CD8-positive, alpha-beta T cell (primary cell): ENCODE measurements at places on chromosomes 5 and 9.
A peak's percentile ranks its signal among the peaks of the same experiment; 100 is the strongest.

GRCh38 chr9:36499174-36499890 is 73.4 kb upstream of the MELK start:
- no peak for DNase-seq

GRCh38 chr9:76911971-76912370 is 6.1 kb upstream of the PRUNE2 start:
- DNase-seq, result no peak

DNA sequence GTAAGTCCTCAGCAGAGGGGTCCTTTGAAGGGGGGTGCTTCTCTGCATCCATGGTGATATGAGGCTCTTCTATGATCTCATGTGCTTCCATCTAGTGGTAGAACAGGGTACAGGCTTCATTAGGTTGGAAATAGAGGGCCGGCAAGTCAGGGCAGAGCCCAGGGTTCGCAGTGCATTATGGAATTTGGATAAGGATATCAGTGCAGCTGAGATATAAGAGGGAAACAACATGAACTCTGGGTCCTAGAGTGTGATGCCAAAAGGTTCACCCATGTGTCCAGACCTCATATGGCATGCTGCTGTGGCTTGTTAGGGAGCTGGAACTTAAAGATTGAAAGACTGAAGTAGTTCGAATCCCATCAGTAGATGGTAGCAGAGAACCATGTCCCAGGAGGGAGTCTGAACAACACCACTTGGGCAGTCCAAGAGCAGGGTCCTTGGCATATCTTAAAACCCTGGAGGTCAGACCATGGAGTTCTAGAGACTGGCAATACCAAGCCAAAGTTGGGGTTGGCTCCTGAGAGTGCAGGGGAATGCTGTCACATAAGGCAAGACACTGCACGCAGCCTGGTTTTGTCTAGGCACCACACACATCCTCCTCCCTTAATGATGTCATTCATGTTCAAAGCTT is 2.3 kb downstream of the FAM221B start:
- peak; percentile 68 for DNase-seq

DNA sequence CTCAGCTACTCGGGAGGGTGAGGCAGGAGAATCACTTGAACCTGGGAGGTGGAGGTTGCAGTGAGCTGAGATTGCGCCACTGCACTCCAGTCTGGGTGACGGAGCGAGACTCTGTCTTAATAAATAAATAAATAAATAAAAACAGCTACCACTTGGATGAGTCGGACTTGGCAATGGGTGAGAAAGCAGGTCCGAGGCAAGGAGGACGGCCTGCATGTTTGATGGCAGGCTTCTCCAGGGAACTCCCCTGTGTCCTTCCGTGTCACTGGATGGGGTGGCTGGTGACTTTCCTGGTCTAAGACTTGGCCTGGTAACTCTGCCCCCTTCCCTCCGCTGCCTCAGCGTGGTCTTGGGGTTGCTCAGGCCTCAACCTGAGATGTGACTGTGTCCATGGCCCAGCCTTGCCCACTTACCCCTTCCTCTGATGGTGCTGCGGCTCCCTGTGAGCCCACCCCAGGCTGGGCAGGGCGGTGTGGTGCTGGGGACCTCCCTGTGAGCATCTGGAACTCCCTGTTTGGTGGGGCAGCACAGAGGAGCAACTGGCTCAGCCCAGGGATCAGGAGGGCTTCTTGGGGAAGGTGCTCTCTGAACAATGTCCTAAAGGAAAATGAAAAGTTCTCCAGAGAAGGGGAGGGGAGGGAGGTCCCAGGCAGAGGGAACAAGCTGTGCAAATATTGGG is 62.5 kb upstream of the PSD2 start:
- DNase-seq, result no peak

DNA sequence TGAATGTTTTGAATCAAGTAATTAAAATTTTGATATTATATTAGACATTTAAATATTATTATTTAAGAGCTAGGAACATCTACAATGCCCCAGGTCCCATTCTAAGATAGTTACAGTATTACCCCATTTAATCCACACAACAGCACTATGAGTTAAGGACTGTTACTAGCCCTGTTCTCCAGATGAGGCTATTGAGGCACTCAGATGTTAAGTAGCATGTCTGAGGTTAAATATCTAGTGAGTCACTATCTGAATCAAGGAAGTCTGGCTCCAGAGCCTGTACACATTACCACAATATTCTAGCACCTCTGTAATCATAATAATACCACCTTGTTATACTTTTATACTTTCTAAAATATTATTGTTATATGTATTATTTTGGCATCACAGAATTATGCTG is 304.6 kb downstream of the PDE4D start:
- DNase-seq, result no peak

GRCh38 chr9:27581826-27582225 is 8.5 kb upstream of the C9orf72 start:
- no peak for DNase-seq

DNA sequence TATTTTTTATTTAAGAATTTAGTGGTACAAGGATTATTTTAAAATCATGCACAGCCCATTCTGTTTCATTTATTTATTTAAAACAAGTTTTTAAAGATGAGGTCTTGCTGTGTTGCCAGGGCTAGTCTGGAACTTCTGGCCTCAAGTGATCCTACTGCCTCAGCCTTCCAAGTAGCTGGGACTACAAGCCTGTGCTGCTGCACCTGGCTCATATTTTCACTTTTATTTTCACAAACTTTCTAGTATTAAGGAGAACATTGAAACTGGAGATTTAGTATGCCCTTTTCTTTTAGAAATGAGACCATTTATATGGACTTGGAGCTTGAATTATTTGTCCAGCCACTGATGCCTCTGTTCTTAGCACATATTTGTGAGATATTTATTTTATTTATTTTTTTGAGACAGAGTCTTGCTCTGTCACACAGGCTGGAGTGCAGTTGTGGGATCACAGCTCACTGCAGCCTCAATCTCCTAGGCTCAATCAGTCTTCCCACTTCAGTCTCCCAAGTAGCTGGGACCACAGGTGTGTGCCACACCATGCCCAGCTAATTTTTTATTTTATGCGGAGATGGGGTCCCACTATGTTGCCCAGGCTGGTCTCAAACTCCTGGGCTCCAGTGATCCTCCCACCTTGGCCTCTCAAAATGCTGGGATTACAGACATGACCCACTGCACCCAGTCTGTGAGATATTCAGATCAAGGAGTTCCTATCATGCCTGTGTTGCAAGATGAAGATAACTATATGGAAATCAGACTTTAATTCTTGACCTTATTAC is 7.4 kb downstream of the DMXL1 start:
- DNase-seq, result no peak

DNA sequence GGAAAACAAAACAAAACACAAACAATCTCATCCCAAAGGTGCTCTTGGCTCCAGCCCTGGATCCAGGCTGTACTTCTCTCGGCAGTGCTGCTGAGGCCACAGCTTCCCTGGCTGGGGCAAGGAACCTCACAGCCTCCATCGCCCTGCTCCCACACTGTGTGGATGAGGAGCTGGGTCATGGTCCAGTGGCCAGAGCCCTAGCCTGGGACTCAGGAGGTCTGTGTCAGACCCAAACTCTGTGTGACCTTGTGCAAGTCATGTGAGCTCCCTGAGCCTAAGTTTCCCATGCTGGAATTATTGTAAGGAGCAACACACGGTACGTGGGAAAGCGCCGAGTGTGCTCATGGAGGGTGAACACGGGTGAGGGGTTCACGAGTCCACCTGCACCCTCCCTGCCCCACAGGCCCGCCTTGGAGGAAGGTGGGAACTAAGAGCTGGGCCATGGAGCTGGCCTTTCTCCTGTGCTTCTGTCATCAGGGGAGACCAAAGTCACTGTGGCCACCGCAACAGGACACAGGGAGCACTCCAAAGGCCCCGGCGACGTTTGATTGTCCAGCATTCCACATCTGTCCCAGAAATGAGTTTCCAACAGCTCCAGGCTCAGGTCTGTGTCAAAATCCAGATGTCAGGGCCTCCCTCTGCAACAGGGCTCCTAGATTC is 26.2 kb upstream of the SMU1 start:
- peak; percentile 31 for DNase-seq

DNA sequence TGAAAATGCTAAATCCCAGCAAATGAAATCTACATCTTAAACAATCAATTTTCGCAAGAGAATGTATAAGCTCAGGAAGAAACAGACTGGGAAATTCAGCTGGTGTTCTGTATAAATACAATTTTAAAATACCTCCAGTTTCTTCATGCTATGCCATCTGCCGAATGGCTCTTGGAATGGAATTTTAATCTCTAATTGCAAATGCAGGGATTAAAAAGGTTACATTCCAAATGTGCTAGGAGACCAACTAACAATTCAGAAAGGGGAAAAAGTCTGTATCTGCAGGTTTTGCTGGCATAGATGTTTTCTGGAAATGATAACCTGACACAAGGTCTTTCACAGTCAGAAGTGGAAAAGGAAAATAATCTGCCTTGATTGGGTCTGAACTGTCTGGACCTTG is 379.7 kb downstream of the MAT2B start:
- no peak for DNase-seq

DNA sequence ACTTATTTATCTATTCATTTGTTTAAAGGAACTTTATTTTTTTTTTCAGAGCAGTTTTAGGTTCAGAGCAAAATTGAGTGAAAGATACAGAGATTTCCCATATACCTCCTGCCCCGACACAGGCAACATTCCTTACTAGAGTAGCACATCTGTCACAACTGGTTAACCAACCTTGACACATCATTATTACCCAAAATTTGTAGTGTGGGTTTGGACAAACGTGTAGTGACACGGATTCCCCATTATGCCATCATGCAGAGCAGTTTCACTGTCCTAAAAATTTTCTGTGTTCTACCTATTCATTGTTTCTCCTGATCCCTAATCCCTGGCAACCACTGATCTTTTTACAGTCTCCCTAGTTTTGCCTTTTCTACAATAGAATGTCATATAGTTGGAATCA is 57.3 kb upstream of the LHFPL2 start:
- DNase-seq, result no peak

- no peak for DNase-seq
Observed at GRCh38 chr9:37239224-37239859, 119.0 kb downstream of the ZCCHC7 start.

DNA sequence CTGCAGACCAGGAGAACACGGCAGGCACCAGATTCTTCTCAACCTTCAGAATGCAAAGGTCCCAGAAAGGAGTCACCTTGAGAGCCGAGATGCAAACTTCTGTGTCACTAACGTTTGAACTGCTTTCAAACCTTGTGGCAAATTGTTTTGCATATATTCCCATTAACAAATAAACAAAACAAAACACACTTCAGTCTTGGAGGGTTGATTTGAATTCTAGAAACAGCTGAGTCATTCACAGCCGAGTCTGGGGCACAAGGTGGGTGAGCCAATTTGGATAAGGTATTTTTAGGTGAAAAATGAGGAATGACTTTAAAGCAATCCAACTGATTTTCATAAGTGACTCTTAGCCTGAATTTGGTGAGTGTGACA is 38.8 kb upstream of the ANKRD33B start:
- DNase-seq, result no peak

GRCh38 chr5:10676224-10676623 is 84.8 kb downstream of the DAP start:
- no peak for DNase-seq

- no peak for DNase-seq
Observed at GRCh38 chr9:133107961-133108793, 12.9 kb downstream of the RALGDS start.

GRCh38 chr9:124105266-124105665 is 93.7 kb downstream of the LHX2 start:
- no peak for DNase-seq

- no peak for DNase-seq
Observed at GRCh38 chr5:129496864-129497595, 36.9 kb downstream of the ADAMTS19 start.

DNA sequence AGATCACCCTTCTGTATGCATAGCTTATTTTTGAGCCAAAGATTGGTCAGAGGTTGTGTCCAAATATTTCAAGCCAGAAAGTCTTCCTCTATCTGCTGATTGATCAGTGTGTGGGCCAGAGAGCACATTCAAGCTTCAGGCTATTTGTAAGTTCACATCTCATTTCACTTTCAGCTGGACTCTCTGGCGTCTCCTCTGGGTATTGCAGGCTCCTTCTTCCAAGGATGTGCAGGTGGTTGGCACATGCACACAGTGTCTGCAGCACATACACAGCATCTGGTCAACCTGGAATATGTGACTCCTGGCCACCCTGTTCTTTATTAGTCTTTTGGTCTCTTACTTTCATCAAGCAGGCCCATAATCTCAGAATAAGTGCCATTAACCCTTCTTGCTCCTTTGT is 516.1 kb downstream of the ANXA1 start:
- DNase-seq, result no peak

- no peak for DNase-seq
Observed at GRCh38 chr9:122220673-122221182, 8.0 kb downstream of the LHX6 start.

DNA sequence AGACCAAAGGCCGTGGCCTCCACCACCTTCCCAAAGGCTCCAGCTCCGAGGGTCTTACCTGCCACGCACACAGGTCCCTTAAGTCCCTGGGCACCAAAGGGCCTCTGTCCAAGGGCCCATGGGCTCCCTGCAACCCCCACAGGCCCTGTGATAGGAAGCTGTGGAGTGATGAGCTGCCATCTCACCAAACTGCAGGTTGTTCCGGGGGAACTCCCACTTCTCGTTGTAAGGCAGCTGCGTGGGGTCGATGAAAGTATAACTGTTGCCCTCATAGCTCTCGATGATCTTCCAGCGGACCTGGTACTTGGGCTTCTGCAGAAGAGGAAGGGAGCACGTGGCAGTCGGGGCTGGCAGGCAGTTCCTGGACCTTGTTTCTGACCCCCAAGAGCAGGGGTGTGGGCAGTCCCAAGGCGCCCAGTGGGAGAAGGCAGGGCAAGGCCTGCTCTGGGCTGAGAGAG is 24.8 kb downstream of the CSF1R start:
- no peak for DNase-seq

GRCh38 chr9:94664801-94665200 is 25.5 kb upstream of the FBP1 start:
- no peak for DNase-seq

GRCh38 chr5:30991462-30991861 is 202.0 kb upstream of the CDH6 start:
- DNase-seq, result no peak

DNA sequence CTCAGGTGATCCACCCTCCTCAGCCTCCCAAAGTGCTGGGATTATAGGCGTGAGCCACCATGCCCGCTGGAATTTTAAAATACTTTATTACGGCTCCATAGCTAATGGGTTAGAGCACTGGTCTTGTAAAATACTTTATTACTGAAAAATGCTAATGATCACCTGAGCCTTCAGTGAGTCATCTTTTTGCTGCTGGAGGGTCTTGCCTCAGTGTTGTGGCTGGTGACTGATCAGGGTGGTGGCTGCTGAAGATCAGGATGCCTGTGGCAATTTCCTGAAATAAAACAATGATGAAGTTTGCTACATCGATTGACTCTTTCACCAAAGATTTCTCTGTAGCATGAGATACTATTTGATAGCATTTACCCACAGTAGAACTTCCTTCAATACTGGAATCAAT is 26.0 kb upstream of the GNE start:
- DNase-seq, result no peak

DNA sequence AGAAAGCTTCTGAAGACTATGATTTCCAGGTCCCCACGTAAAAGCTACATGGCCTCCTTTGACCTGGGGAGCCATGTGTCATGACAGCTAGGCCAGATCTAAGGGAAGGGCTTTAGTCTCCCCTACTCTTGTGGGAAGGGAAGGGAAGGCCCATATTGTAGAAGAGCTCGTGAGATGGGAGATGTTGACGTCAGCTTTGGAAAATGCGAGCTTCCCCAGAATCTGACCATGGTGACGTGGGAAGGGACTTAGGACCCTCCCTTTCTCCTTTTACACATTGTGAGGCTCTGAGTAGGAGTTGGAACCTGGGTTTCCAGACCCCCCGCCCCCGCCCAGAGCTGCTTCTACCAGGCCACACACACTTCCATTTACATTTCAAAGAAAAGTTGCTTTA is 165.5 kb downstream of the SYK start:
- DNase-seq, result no peak
